ENCODE measurements at places on chromosomes 16 and 17.

- no peak for DNase-seq
Observed at GRCh38 chr17:80612997-80613731, 68.5 kb downstream of the RPTOR start.

GRCh38 chr17:78357177-78357586 is 2.7 kb downstream of the SOCS3 start:
- DNase-seq, result peak; percentile 38

- no peak for DNase-seq
Observed at GRCh38 chr17:47727704-47728036, 5.4 kb upstream of the TBX21 start.

DNA sequence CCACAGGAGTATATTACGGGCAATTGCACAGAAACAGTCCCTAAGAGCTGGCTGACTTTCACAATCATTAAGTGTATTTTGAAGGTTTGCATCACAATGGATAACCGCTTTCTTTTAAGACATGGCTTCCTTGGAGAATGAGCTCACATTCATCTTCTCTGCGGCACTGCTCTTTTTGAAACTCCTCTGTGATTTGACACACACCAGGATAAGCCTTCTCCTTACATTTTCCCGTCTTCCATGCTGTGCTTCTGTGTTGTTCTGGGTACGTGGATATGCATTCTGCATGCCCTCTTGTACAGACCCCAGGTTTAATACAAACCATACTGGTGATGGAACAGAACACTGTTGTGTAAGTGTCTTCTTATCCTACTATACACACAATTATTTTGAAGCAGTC is 89.5 kb upstream of the METRNL start:
- DNase-seq, result no peak

- DNase-seq, result no peak
Observed at GRCh38 chr17:59219992-59220327, 351 bp upstream of the GDPD1 start.

- DNase-seq, result peak; percentile 81
Observed at GRCh38 chr17:72578817-72579470, 458.1 kb downstream of the SOX9 start.

- no peak for DNase-seq
Observed at GRCh38 chr17:76701471-76701967, 9.2 kb downstream of the MXRA7 start.

- DNase-seq, result no peak
Observed at GRCh38 chr16:86396422-86396821, 113.9 kb upstream of the FOXF1 start.

GRCh38 chr17:13642188-13642587 is 40.5 kb upstream of the HS3ST3A1 start:
- no peak for DNase-seq

DNA sequence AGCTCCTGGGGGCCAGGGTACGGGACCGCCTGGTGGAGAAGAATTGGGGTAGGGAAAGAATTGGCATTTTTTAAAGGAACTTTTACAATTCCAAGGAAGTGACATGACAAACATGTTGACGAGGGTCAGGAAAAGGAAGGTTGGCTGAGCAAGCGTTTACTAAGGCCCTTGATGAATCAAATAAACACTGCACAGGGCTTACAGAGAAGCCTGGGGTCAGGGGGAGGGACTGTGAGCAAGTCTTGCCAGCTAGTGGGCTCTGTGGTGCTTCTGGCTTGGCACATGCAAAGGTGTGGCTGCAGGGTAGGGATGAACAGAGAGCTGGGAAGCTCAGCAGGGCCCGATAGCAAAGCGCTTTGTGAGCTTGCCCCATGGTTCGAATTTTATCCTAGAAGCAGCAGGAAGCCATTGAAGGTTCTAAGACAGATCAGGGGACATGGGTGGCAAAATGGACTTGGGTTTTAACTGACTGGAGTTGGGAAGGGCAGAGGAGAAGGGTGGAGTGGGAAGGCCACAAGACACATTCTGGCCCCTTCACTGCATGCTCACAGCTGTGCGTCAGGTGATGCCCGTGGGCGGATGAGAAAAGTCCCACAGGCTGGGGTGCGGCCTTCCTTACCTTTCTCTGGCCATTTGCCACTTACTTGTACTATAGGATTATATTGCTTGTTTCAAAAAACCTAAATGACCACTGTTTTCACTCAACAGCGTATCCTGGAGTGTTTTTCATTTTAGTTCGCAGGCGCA is 117.8 kb downstream of the SOCS1 start:
- DNase-seq, result no peak

DNA sequence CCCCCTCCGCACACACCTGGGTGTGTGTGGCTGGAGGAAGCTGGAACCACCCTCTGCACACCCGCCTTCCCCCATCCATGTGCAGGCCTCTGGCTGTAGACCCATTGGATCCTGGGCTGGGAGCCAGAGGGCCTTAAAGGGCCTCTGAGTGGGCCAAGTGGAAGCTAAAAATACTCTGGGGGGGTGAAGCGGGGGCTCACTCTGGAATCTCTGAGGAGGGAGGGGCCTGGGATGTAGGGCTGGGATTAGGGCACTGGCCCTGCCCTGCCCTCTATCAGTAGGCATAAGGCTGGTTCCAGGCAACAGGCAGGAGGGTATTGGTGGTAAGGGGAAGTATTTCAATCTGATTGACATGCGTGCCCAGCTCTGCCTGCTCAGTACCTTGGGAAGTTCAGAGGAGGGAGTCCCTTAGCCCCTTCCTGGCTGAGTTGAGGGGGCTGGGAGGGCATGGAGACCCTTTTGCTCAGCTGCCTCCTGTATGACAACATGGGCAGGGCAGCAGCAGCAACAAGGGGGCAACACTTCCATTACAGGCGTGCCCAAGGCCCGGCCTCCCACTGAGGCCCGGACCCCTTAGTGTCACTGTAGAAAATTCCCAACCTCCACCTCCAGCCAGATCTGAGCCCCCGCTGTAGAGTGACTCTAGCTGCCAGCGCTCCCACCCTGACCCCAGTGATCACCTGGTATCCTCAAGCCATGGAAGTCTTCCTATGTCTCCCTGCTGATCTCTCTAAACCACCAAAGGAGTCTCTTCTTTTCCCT is 5.2 kb downstream of the ITGA3 start:
- DNase-seq, result peak; percentile 51

- no peak for DNase-seq
Observed at GRCh38 chr16:89330177-89330856, 112.8 kb downstream of the ZNF778 start.

DNA sequence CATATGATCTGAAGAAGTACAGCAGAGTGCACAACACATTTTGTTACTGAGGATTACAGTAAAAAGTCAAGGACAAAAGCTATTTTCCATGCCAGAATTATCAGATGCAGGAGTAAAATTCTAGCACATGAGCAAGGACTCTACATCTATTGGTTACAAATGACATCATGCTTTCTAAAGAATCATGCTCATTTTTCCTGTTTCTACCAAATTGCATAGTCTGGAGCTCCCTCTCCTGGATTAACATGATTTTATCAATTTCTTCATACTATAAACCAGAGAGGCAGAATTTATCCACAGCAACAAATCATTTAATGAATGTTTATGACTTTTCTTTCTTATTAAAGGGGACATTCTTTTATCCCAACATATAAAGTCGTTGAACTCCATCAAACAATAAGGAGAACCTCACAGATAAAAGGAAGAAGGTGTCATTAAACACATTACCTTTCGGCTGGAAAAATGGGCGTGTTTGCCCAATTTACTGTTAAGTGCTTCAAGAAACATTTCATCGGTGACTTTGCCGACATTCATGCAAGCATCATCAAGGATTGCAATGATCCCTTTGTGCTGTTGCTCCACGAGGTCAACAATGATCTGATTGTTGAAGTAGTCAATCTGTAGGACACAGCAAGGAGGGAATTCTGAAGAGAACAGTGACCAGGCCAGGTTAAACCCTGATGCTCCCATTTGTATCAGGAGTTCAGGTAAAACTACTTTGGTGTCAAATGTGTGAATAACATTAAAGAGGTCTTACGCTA is 121.7 kb downstream of the MYO1D start:
- DNase-seq, result peak; percentile 95

- no peak for DNase-seq
Observed at GRCh38 chr16:85391769-85392583, 221.1 kb upstream of the GSE1 start.

DNA sequence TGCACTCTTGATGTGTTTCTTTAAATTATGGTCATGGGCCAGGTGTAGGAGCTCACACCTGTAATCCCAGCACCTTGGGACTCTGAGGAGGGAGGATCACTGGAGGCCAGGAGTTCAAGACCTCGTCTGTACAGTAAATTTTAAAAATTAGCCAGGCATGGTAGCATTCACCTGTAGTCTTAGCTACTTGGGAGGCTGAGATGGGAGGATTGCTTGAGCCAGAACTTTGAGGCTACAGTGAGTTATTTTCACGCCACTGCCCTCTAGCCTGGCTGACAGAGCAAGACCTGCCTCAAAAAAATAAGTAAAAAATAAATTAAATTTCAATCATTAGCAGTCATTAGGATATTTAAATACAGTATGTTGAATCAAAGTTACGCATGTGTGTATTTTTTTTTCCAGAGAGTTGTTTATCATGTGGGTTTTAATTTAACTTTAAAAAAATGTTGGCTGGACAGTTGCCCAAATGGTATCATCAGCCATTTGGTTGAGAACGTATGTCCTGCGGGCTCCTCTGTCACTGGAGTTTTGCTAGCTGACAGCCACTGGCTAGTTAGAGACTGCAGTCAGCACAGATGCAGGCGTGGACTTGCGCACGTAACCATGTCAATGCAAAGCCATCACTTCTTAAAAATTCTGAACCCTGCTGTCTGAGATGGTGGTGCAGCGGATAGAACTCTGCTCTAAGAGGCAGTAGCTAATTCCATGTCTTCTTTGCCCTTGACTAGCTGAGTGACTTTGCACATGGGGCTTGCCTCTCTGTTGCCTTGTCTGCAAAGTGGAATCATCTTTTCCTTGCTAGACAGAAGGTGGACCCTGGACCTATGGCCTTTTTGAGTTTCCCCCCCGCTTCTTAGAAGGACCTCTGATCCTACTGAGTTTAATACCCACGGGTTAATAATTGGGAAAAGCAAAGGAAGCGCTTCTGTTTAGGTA is 40.0 kb downstream of the MAPT start:
- no peak for DNase-seq

DNA sequence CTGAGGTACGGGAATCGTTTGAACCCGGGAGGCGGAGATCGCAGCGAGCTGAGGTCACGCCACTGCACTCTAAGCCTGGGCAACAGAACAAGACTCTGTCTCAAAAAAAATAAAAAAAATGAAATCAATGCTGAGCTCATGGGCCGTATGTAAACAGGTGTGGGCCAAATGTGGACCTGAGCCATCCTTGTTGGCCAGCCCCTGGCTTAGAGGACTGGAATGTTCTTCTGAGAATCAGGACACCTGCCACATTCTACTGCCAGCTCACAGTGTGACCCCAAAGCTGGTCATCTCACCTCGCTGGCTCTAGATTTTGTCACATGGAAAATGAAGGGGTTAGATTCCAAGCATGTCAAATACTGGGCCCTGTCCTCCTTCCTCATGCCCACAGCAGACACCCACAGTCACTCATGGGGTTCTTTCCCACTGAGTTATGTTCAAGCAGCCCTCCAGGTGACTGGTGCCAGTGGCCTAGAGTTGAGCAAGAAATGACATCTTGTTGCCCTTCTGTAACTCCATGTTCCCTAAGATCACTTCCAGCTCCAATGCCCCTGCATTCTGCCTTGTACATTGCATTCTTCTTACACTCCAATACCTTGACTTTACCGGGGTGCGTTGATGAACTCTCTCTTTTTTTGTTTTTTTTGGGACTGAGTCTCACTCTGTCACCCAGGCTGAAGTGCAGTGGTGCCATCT is 110.6 kb downstream of the ABCC1 start:
- no peak for DNase-seq

- DNase-seq, result peak; percentile 36
Observed at GRCh38 chr17:62627219-62627903, at the start of gene MRC2. Gene MRC2 (plus strand): TSS chr17:62627670. CDS start chr17:62627803, 133 bp downstream.

DNA sequence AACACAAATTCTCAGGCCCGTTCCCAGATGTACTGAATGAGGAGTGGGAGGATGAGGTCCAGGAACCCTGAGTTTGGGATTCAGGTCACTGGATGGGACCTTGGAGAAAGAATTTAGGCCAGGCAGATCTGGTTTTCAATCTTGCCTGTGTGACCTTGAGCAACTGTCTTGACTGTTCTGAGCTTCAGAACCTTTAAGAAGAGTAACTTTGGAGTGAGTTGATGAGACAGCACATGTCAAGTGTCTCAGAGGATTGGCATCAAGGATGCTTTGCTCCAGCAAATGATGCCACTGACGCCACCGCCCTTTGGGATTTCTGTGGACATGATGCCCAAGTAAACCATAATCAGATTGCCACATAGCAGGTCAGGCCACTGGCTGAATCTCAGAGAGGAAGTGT is 56.2 kb upstream of the DNAJA2 start:
- DNase-seq, result no peak

GRCh38 chr16:85056211-85056748 is 28.7 kb downstream of the KIAA0513 start:
- peak; percentile 57 for DNase-seq

- DNase-seq, result no peak
Observed at GRCh38 chr16:84103678-84104077, 13.1 kb downstream of the MBTPS1 start.

All from pons (tissue), 1 donor.